ENCODE measurements at places on chromosomes 2 and 18.

DNA sequence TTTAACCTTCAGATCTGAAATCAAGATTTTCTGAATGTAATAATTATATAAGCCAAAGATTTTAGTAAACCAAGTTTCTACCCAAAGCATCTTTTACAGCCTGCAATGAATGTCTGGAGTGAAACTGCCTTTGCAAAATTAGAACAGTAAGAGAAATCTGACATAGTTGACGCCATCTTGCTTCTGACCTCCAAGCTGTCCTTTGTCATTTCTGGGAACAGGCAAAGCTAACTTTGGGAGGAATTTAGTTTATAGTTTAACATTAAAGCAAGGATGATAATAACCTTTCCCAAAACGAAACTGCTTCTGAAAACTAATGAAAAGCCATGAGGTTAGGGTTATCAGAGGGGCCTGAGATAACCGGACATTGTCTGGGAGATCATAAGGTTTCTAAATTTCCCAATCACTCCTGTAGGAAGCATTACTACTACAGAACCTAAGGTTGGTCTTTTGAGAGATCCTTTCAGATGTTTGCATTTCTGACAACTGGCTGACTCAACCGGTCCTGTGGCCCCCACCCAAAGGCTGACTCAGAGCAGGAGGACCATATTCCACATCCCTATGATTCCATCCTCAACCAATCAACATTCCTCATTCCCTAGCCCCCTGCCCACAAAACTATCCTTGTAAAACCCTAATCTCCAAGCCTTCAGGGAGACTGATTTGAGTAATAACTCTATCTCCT lies 124.5 kb downstream of the TMEM131 start:
- no peak for DNase-seq

GRCh38 chr2:136444323-136444722 lies 321.0 kb upstream of the THSD7B start:
- no peak for DNase-seq

DNA sequence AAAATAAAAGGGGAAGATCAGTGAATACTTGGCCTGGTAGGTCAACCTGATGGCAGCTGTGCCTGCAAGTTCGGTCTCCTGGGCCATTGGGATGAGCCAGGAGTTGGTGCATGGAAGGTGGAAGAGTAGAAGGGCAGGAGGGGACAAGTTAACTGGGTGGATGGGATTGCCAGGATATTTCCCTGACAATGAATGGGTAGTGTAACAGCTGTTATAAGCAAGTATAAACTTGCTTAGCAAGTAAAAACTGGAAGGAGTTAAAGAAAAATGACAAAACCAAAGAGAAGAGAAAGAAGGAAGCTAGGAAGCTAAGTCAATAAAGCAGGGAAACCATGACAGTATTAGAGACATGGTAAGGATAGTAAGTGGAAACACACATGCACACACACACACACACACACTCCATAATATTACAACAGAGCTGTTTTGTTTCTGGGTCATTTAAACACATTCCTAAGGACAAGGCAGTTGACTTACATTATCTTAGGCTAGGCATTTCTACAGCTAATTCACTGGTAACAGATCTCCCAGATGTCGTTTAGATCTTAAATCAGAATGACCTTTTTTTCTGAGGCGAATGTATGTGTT lies 29.7 kb downstream of the MEP1B start:
- no peak for DNase-seq

DNA sequence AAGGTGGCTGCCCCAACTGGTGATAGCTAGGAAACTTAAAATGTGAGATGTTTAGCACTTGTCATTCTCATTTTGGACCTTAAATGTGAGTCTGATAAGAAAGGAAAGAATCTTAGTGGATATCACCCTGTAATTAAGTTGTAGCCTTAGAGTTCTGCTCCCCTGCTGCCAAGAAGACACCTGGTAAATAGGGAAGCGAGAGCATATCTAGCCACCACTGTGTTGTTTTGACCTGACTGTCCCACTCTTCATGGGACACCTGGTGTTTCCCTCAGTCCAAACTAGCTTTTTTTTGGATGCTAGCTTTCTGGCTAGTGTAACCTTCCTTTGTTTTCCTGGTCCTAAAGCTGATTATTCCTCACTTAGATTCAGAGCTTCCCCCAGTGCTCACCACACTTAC lies 357.6 kb downstream of the RAD51AP2 start:
- no peak for DNase-seq

DNA sequence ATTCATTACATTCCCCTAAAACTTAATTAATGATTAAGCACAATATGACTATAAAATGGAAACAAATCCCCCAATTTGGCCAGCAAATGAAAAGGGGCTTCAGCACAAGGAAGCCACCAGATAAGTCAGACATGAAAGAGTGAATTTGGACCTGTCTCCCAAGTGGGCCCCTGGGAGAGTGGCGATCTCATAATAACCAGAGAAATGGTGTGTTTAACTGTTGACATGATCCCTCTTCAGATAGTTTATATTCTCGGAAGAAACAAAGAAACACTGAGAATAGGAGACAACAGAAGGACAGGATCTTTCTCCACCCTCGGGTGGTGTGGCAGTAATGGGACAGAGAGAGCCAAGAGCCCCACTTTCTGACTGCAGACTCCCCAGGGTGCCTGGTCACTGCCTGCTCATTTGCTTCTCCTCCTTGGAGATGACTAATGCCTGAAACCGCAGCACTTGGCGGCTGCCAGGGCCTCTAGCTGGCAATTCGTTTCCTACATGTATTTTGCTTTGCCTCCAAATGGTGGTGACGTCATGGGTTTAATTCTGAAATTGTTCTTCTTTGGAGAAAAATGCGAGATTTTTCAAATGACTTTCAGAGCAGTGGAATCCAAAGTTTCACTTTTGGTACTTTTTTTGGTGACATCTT lies 46.4 kb upstream of the SPP2 start:
- DNase-seq: peak; percentile 21

DNA sequence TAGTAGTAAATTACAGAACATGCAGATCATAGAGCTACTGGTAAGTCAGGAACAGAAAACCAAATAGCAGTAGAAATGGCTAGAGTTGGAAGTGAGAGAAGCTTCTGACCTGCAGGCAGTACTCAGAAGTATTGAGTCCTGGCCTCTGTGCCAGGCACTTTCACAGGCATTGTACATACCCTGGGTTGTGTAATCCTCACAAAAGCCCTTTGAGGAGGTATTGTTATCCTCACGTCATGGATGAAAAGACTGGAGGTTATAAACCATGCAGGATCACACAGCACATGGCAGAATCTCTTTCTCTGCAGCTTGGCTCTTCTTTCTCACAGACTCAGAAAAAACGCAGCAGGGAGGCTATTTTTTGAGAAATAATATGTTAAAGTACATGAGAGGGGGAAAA lies 789.3 kb upstream of the FAM98A start:
- DNase-seq: no peak

DNA sequence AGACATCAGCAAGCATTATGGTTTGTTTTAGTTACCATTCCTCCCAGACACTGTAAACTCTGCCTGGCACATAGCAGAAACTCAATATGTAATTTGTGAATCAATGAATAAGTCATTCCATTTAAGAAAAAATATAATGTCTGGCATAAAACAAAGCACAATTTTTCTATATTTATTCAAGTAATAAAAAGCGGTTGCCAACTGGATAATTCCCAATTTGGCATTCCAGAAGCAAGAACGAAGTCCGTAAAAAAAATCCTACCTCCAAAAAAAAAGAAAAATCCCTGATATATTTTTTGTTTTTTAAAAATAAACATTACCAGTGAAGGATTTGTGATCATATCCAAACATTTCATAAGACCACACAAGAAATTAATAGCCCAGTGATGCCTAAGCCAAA lies 351.3 kb upstream of the LRRTM4 start:
- DNase-seq: no peak

DNA sequence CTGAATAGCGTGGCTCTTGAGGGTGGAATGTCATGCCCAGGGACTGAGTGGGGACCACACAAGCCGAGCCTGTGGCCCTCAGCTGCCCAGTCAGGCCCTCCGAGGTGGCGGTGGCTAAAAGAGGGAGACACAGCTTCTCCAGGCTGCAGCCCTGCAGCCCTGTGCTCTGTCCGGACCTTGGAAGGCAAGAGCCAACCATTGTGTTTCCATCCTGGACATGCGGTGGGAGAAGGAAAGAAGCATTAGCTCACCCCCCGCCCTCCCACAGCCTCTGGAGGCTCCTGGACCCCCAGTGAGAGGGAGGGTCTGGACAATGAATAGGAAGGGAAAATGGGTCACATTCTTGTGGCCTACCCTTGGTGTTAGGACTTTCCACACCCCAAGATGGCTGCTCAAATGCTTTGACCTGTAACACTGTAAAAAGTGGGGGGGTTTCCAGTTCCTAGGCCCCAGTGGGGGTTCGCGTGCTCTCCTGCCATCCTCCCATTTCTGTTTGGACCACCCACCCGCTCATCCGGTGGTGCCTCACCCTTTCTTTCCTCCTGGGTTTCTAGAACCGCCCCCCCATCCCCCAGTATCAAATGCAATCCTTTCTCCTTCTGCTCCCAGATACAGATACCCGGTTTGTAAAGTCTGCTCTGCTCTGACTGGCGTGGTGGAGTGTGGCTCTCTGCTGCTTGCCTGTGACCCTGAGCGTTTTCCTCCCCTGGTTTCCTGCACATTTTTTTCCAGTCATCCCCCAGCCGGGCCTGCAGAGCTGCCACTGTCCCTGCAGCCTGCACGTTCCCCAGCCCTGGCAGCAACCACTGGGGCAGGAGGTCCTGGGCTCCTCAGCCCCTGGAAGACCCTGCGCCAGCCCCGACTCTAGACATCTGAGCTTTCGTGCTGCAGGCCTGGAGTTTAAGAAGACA lies 36.3 kb upstream of the SMAD7 start:
- DNase-seq: no peak

DNA sequence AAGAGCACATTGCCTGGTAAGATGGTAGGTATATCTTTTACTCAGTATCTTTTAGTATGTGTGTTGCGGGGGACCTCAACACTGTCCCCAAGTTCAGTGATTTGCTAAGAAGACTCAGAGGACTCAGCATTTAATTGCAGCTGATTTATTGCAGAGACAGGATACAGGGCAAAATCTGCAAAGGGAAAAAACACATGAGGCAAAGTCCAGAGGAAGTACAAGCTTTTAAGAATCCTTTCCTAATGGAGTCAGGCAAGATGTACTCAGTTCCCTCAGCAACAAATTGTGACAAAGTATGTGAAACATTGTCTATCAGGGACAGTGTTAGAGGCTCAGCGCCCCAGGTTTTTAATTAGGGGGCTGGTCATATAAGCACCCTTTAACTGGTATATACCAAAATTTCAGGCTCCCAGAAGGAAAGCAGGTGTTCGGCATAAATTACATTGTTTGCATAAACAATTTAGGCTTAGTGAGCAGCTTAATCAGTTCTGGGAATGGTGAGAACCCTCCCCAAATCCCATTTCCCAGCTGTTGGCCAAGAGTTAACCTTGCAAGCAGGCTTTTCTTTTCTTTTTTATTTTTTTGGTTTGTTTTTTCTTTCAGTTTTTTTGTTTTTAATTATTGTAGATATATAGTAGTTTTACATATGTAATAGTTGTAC lies 41.7 kb downstream of the RAB3GAP1 start:
- DNase-seq: no peak

- DNase-seq: no peak
Observed at GRCh38 chr2:11395389-11395788, 51.0 kb upstream of the ROCK2 start.

DNA sequence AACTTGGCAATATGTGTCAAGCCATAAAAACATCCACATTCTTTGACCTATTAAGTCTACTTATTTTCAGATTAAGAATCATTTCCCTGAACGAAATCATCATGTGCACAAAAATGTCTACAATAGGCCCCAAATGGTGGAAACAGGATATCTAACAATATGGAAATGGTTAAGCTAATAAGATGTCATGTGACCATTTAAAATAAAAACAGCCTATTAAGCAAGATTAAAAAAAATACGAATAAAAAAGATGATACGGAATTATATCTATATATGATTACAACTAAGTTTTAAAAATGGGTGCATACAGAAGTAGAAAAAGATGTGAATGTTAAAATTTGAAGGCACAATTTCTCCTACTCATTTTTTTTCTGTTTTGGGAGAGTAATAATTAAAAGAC lies 118.6 kb upstream of the ACVR1C start:
- DNase-seq: no peak

- no peak for DNase-seq
Observed at GRCh38 chr2:148754864-148755263, 110.3 kb downstream of the EPC2 start.

GRCh38 chr2:237113026-237113795 lies 27.5 kb downstream of the COPS8 start:
- no peak for DNase-seq

- DNase-seq: no peak
Observed at GRCh38 chr2:150319658-150320555, 167.6 kb downstream of the RND3 start.

GRCh38 chr2:7111626-7112025 lies 194.4 kb downstream of the RNF144A start:
- no peak for DNase-seq

GRCh38 chr2:9260464-9260918 lies 53.9 kb downstream of the ASAP2 start:
- DNase-seq: no peak

DNA sequence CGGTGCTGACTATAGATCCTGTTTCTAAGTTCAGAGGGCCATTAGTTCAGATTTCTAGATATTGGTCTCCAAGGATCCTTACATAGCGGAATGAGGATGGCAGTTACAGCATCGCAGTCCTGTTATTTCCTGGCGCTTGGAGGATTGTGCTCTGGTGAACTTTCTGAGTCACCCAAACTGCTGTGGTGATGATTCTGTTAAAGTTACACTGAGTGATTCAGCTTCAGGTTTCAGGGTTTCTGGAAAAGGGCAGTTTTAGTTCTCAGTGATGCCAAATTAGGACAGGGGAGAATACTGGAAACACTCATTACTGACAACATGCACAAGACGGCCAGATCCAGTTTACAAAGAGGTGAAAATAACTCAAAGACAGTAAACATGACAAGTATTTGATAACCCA lies 52.1 kb upstream of the ANKRD62 start:
- no peak for DNase-seq

DNA sequence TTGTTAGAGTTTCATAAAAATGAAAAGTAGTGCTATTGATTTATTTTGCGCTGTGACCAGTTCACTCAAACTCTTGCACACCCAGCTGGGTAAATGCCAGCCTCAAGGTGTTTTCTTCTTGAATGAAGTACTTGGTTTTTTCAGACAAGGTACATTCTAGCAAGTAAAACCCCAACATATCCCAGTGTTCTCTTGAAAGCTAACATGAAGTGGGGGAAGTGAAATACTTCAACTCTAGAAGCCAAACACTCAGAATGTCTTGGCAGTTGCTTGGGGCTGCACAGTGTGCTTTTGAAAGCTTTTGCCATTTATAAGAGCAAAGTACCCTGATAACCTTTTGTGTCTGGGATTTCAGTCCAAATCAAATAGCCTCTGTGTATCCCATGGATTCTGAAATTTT lies 13.4 kb downstream of the NPAS2 start:
- DNase-seq: no peak

GRCh38 chr2:50443868-50444630 lies 587.9 kb downstream of the NRXN1 start:
- no peak for DNase-seq

- no peak for DNase-seq
Observed at GRCh38 chr2:95058989-95059641, 33.6 kb downstream of the MAL start.

- DNase-seq: no peak
Observed at GRCh38 chr2:37039580-37039979, 44.6 kb downstream of the HEATR5B start.

GRCh38 chr2:2524348-2524941 lies 193.4 kb upstream of the MYT1L start:
- DNase-seq: no peak
